ENCODE measurements at places on chromosomes 2 and 18.

DNA sequence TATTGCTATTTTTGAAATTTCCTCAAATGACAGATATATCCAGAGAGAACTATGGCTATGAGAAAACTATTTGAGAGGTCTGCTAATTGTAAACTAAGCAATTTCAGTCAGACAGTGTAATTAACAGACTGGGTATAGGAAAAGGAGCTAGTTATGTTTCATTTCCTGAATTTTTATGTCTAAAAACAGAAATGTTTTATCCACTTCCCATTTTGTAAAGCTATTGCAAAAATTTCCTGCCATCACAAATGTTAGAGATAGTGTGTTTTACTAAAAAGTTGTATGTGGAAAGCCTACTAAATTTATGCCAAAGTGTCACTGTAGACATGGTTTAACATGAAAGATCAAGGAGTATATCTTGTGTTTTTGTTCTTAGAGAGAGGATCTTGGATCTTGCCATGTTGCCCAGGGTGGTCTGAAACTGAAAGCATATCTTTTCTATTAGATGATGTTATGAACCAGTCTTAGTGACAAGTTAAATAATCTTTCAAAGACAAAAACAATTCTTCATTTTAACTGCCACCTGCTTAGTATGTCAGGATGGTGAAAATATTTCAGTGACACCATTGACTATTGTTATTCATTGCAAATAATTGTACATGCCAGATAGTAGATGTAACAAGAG, 40.5 kb upstream of the ITPRID2 start:
- no peak for DNase-seq

DNA sequence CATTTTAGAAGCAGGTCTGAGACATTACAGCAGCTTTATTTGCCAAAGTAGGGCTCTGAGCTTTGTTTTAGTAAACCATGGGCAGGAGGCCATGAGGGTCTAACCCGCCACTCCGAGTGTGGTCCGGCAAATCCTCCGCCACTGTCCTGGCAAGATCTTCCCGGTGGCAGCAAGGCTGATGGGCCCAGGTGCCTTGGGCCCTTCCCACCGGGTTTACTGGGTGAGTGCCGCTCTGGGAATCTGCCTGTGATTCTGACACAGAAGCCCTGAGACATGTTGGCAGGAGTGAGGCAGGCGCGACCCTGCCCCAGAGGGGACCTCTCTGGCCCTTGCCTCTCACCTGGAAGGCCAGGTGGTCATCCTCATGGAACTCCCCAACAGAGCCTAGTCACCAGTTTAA, 29.9 kb downstream of the MTERF4 start:
- no peak for DNase-seq

- DNase-seq = no peak
Measured at GRCh38 chr2:68388358-68388757, 23.3 kb downstream of the PLEK start.

- no peak for DNase-seq
Measured at GRCh38 chr2:227876300-227876801, 4.9 kb downstream of the DAW1 start.

DNA sequence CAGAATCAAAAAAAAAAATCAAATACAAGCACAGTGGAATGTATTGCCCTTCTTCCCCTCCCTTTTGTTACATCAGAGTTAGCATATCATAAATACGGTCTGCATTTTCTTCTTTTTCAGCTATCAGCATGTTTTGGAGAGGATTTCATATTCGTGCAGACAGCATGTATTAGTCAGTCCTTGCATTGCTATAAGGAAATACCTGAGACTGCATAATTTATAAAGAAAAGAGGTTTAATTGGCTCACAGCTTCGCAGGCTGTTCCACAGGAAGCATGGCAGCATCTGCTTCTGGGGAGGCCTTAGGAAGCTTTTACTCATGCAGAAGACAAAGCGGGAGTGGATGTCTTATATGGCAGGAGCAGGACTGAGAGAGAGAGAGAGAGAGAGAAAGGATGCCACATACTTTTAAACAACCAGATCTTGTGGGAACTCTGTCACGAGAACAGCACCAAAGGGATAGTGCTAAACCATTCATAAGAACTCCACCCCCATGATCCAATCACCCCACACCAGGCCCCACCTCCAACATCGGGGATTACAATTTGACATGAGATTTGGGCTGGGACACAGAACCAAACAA, 8.9 kb downstream of the IL1B start:
- DNase-seq = no peak

DNA sequence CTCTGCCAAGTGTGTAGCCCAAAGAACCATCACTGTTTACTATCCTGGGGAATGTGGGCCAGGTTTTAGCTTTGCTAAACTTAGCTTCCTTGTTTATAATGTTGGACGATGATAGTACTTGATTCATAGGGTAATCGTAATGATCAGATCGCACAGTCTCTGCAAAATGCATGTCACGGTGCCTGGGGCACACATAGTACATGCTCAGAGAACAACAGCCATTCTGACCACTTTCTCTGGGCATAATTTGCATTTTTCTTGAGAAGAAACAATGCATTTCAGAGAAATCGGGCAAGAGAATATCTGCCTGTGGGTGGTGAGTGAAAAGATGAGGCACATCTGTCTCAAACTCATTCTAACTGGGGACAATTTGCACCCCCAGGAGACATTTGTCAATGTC, 16.3 kb downstream of the ACKR3 start:
- no peak for DNase-seq

- no peak for DNase-seq
Measured at GRCh38 chr18:57137847-57138246, 9.0 kb upstream of the BOD1L2 start.

GRCh38 chr2:160063271-160063670, 856 bp upstream of the PLA2R1 start:
- DNase-seq = no peak

GRCh38 chr2:100043081-100043890, 99.1 kb downstream of the AFF3 start:
- DNase-seq = no peak

GRCh38 chr18:63119647-63120046, 199.9 kb downstream of the BCL2 start:
- DNase-seq = peak; percentile 4

- DNase-seq = no peak
Measured at GRCh38 chr2:146374505-146374904, 1470.3 kb upstream of the ACVR2A start.

DNA sequence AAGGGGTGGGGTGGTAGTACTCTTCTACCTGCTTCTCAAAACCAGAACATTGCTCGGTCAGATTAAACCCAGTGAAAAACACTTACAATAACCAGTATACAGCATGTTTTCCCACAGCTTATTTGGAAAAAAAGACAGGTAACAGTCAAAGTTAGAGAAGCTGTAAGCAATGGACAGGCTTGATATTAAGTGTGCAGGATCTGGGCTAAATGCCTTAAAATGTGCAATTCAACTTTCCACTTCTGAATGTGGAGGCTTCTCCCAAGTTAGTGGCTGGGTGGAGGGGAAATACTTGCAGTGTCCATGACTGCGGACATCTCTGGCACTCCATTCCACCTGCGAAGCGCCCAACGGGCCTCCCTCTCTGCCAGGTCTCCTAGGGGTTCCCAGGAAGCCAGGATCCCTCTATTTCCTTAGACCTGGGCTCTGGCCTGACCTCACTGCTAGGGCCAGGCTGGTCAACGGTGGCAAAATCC, 5.3 kb downstream of the ZEB2 start:
- no peak for DNase-seq

- DNase-seq = no peak
Measured at GRCh38 chr18:3930126-3931012, 480.4 kb downstream of the TGIF1 start.

GRCh38 chr2:204177977-204178522, 241.5 kb downstream of the ICOS start:
- DNase-seq = no peak

DNA sequence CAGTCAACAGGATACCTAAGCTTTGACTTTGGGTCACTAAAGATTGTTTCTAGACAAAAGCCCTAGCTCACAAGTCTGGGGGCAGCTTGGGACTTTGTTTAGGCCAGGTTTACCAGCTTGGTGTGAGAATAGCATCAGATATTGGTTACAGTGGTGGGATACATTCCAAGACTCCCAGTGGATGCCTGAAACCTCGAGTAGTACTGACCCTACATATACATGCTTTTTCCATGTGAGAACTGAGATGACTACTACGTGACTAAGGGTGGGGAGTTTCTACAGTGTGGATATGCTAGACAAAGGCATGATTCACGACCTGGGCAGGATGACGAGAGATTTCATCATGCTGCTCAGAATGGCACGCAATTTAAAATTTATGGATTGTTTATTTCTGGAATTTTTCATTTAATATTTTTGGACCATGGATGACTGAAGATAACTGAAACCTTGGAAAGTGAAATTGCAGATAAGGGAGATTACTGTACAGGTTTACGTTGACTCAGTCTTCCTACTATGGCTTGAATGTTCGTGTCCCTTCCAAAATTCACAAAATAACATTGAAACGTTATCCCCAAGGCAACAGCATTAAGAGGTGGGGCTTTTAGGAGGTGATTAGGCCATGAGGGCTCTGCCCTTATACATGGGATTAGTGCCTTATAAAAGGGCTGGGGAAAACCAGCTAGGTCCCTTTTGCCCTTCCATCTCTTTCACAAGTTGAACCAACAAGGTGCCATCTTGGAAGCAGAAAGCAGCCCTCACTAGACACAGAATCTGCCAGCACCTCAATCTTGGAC, 50.2 kb upstream of the CTAGE1 start:
- DNase-seq = no peak

DNA sequence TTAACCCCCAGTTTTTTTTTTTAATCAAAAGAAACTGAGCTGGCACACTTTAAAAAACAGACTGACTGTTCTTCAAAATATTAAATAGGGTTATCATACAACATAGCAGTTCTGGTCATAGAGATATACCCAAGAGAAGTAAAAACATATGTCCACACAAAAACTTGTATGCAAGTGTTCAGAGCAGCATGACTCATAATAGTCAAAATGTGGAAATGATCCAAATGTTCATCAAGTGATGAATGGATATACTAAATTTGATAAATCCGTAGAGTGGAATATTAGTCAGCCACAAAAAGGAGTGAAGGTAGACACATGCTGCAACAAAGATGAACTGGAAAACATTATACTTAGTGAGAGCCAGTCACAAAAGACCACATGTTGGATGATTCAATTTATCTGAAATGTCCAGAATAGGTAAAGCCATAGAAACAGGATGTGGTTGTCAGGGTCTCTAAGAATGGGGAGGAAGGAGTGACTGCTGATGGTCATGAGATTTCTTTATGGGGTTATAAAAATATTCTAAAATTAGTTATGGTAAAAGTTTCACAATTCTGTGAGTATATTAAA, 5.1 kb downstream of the SMIM21 start:
- no peak for DNase-seq

DNA sequence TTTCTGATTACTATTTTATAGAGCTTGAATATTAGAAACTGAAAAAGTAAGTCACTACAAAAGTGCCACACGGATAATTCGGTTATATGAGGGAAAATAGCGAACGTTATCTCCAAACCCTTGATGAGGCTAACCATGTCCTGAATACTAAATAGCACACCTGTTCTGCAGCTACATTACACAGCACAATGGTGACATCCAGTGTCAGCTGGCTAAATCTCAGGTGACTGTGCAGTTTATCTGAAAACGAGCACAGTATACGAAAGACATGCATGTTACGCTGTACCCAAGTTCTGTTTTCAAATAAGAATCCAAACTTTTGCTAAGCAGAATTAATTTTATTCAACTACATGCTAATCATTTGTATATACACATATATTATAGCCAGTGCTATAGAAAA, 9.0 kb downstream of the CCDC68 start:
- DNase-seq = no peak

DNA sequence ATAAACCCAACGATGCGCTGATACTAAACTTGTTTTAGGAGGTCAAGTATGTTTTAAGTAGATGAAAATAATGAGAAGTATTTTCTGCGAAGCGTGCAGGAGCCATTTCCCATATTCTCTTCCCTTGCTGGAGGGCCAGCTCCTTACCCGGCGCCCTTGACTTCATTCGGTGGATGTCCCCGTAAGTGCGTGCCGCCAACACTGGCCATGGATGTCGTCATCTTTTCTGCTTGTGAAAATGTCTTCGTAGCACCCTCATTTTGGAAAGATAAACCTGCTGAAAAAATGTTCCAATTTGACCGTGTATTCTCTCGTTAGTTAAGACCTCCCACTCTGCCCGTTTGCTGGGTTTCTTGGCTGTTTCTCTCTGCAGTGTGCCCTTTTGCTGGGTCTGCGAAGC, 127.5 kb downstream of the RTP5 start:
- no peak for DNase-seq

DNA sequence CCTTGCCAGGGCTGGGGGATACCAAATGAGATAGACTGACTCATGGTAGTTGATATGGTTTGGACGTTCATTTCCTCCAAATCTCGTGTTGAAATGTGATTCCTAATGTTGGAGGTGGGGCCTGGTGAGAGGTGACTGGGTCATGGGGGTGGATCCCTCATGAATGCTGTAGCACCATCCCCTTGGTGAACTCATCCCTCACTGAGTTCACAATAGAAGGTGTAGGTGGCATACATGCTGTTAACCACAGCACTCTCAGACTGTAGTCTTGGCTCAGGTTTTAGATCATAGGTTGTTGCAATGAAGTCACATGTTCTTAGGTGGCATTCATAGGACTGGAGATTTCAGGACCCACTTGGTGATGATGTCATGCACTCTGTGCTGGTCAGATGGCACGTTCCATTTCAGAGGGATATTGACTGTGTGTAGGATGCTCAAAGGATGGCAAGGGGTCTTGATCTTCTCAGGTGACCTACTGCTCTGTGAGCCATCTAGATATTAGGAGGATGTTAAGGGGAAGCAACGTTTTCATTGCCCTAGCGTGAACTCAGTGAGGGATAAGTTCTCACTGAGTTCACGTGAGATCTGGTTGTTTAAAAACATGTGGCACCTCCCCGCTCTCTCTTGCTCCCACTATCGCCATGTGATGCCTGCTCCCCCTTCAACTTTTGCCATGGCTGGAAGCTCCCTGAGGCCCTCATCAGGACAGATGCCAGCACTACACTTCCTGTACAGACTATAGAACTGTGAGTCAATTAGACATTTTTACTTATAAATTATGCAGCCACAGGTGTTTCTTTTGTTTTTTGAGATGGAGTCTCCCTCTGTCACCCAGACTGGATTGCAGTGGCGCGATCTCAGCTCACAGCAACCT, 73.8 kb upstream of the ACAA2 start:
- DNase-seq = no peak
